ENCODE measurements at places on chromosomes 6 and 20. TPM values are rescaled to one million over a fixed set of nuclear protein-coding genes. Genes with fewer than 3 reads are reported as not detected.

Gene SAMD5
- total RNA-seq: 7.8 TPM

Gene SAPCD1
- total RNA-seq: 9.5 TPM

Gene SNX14
- 235 TPM for total RNA-seq

Gene CLDN20
- not detected for total RNA-seq

Gene LYRM4
- 18.3 TPM for total RNA-seq

Gene IRF4
- total RNA-seq: 0.50 TPM

Gene MTFR2
- 0.66 TPM for total RNA-seq

Gene HLA-DQA1
- total RNA-seq: 0.99 TPM

Gene FHL5
- total RNA-seq: 4.7 TPM

Gene WFDC12
- not detected for total RNA-seq

Gene ID1
- total RNA-seq: 308 TPM

Gene HLA-F
- 12.7 TPM for total RNA-seq
